HT1080 (cell line): ENCODE measurements at places on chromosomes 6 and 20. TPM values are rescaled to one million over a fixed set of nuclear protein-coding genes. Genes with fewer than 3 reads are reported as not detected.

DNA sequence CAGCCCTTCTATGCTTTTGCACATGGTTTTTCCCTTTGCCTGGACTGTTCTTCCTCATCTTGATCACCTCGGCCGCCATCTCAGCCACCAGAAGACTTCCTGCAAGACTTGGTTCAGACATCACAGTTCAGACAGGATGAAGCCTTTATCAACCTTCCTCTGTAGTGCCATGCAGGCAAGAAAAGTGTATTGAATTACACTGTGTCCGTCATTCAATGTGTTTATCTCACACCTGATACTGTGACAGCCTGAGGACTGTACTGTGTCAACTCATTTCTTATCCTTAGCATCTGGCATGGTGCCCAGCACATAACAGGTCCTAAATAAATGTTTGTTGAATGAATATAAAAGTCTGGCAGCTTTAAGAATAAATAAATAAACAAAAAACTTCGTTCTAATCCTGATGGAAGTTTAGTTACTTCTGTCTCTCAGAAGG, 133.3 kb upstream of the MAN1A1 start:
- DNase-seq, result no peak

Gene CRISP1
- not detected in 2 replicates for total RNA-seq

- no peak for DNase-seq
Observed at GRCh38 chr6:34145161-34146020, 496 bp downstream of the GRM4 start.

DNA sequence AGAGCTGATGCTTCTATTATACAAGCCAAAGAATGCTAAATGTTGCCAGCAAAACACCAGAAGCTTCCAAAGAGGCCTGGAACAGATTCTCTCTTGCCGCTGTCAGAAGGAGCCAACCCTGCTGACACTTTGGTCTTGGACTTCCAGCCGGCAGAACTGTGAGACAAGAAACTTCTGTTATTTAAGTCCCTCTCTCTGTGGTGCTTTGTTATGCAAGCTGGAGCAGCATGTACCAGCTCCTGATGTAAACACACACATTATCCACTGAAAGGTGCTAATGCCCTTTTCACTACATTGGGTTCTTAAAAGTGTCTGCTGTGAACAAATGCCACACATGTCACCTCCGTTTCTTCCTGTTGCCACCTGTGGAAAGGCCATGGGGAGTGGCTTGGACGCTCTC, 25.9 kb upstream of the PRELID3B start:
- no peak for DNase-seq

DNA sequence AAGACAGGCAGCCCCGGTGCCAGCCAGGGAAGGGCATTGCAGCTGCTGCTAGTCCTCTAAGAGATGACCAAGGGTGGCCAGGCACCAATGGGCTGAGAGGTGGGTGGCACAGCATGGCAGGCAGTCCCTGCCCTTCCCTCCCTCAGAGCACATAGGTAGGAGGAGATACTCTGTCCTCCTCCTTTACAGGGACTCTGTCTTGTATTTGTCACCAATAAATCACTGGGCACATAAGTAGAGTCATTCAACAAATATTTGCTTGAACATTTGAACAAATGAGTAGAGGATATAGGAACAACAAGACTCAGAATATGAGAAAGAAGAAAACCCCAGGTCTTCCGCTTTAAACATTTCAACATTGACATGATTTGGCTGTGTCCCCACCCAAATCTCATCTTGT, 69.4 kb upstream of the CLDN20 start:
- DNase-seq, result no peak

- no peak for DNase-seq
Observed at GRCh38 chr6:146550911-146551310, 7.3 kb downstream of the RAB32 start.
